ENCODE measurements at places on chromosomes 6 and 20.

DNA sequence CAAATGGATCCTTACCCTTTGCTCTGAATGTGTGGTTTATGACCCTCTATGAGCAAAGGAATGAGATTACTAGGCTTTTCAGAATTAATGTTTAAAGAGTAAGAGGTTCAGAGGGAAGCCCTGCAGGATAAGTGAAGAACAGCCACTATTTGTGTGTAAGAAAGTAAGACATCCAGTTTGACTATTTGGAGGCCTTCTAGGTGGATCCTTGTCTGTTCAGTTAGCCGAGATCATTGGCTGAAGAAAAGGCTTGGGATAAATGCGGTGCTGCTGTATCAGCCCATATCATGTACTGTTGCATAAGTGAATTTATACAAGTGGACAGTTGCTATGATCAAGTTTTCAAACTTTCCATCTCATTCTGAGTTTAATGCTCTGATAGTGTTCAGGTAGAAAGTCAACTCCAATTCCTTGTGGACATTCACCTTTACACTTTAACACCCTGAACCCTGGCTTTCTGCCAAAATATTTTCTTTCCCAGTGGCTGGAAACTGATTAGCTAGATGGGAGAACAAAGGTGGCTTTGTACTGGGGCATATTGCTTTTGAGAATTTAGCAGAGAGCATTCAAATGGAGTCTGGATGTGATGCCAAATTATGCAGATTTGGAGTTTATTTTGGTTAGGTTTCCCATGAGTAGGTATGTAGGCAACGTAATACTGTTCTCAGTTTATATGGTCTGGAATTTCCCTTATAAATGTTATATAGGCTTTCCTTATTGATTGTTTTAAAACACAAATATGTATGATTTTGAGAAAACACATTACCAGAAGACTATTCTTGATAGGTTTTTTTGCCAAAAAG is 15.0 kb downstream of the PARD6B start:
- no peak for DNase-seq

GRCh38 chr6:135325624-135326424 is 144.7 kb downstream of the MYB start:
- DNase-seq = no peak

DNA sequence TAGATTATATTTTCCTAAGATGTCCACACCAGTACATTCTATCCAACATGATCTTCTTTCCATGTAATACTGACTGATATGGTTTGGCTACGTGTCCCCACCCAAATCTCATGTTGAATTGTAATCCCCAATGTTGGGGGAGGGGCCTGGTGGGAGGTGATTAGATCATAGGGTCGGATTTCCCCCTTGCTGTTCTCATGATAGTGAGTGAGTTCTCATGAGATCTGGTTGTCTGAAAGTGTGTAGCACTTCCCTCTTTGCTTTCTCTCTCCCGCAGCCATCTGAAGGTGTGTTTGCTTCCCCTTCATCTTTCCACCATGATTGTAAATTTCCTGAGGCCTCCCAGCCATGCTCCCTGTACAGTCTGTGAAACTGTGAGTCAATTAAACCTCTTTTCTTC is 12.2 kb upstream of the HBS1L start:
- DNase-seq = no peak

- no peak for DNase-seq
Measured at GRCh38 chr20:51712501-51713212, 55.5 kb downstream of the ATP9A start.

DNA sequence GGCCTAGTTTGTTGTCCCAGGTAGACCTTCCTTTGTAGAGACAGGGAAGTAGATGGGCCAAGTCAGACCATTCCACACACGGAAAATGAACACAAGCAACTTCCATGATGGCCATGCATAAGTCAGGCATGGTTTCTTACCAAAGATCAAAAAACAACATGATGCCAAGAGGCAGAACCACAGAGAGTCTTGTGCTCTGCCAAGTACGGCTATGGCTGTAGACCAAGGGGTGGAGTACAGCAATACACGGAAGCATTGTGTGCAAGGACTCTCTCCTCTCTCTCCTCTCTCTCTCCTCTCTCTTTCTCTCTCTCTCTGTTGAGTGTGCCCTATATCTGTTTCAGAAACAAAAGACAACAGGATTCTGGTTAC is 4.8 kb upstream of the DUSP22 start:
- no peak for DNase-seq

GRCh38 chr20:42678895-42679294 is 510.8 kb downstream of the PTPRT start:
- DNase-seq = no peak

DNA sequence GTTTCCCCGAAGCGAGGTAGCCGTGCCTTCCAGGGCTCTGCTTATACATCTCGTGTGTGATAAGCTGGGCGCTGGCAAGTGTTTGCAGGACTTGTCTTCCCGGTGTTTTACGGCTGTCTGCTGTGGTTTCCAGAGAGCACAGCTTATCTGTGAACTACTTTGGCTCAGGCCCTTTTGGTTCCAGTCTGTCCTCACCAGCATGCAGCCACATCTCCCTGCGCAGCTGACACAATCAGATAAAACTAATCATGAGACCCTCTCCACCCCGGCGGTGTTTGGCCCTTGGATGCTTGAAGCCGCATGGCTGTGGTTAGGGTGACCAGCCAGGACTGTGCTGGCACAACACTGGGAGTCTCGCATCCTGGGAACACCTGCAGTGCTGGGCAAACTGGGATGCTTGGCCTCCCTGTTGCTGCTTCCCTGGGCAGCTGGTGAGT is 241.8 kb upstream of the FOXQ1 start:
- DNase-seq = no peak
